ENCODE measurements at places on chromosomes 6 and 20. TPM values are rescaled to one million over a fixed set of nuclear protein-coding genes. Genes with fewer than 3 reads are reported as not detected.

- no peak for DNase-seq
- H3K4me1 ChIP-seq: no peaks in the 10 kb centered on the region
- no peaks in the 10 kb centered on the region for H3K36me3 ChIP-seq
- H3K27ac ChIP-seq: no peak overlapping the region
Measured at GRCh38 chr20:33233129-33233774, 2.5 kb upstream of the BPIFA1 start.

- DNase-seq: peak; percentile 93
- peak within 1 kb of the TSS; percentile 87 for H3K4me3 ChIP-seq
- no peaks in the 10 kb centered on the region for H3K27me3 ChIP-seq
- peak within 1 kb of the TSS; percentile 94 for H3K27ac ChIP-seq
Measured at GRCh38 chr6:157823001-157823527, at the start of gene SNX9. SNX9 (plus strand) TSS chr6:157823246; CDS start chr6:157823435, 189 bp downstream.

- H3K27me3 ChIP-seq: no peaks in the 10 kb centered on the region
- no peaks in the 10 kb centered on the region for H3K4me1 ChIP-seq
- no peaks in the 10 kb centered on the region for H3K36me3 ChIP-seq
- no peak overlapping the region for H3K4me3 ChIP-seq
Measured at GRCh38 chr6:30258204-30258603, 45.0 kb upstream of the TRIM26 start.

GRCh38 chr6:109720311-109720710, 29.2 kb downstream of the FIG4 start:
- H3K27ac ChIP-seq: no peak overlapping the region
- no peaks in the 10 kb centered on the region for H3K27me3 ChIP-seq
- H3K36me3 ChIP-seq: no peaks in the 10 kb centered on the region

GRCh38 chr20:62838128-62838891, 21.5 kb downstream of the COL9A3 start:
- no peaks in the 10 kb centered on the region for H3K27me3 ChIP-seq
- no peaks in the 10 kb centered on the region for H3K36me3 ChIP-seq
- no peak overlapping the region for H3K27ac ChIP-seq
- no peaks in the 10 kb centered on the region for H3K4me1 ChIP-seq
- peak; percentile 67 for DNase-seq

DNA sequence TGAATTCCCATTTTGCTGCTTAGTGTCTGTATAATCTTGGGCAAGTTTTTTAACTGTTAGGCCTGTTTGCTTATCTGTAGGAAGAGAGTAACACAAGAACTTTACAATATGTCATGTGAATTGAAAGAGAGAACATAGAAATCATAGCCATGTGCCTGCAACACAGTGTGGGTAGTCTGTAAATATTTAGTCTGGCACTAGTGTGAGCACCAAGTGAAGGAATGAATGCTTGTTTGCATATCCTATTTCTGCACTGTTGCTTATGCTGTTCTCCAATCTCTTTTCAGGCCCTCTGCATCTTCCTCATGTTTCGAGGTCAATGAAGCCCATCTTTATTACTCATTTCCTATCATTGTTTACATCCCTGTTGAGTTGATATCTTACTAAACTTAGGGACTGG, 49.2 kb downstream of the CBFA2T2 start:
- no peak for DNase-seq
- H3K36me3 ChIP-seq: no peaks in the 10 kb centered on the region
- H3K27me3 ChIP-seq: no peaks in the 10 kb centered on the region
- no peaks in the 10 kb centered on the region for H3K4me1 ChIP-seq

DNA sequence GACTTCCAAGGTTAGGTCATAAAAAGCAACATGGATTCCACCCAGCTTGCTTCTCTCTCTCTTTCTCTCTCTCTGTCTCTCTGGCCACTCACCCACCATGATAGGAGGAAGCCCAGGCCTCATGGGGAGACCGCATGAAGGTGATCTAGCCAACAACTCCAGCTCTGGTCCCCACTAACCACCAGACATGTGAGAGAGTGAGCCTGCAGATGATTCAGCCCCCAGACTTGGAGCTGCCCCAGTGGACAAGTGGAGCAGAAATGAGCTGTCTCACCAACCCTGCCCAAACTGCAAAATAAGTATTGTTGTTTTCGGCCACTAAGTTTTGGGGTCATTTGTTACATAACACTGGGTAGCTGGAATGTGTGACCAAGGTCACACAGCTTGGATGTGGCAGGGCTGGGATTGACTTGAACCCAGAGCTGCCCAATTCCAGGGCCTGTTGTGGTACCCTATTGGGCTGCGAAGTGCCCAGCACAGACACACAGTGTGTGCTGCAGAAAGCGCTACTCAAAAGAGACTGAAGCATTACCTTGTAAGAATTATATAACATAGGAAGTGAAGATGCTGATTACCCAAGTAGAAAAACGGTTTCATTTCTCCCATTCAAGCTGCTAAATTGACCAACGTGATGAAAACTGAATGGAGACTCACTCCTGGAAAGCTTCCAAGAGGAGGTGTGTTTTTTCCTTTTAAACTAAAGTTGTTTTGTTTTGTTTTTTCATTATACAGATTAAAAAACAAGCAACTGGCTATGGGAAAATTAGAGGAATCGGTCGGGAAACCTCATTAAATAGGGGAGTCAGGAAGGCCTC, 9.1 kb upstream of the TLDC2 start:
- no peaks in the 10 kb centered on the region for H3K4me1 ChIP-seq
- no peak for DNase-seq
- H3K4me3 ChIP-seq: no peak overlapping the region
- no peaks in the 10 kb centered on the region for H3K27me3 ChIP-seq

- H3K27ac ChIP-seq: no peak overlapping the region
- H3K36me3 ChIP-seq: no peaks in the 10 kb centered on the region
- DNase-seq: no peak
- H3K4me1 ChIP-seq: no peaks in the 10 kb centered on the region
Measured at GRCh38 chr6:71579902-71580301, 291.3 kb downstream of the OGFRL1 start.

GRCh38 chr20:1637755-1638154, 17.9 kb upstream of the SIRPB1 start:
- H3K4me3 ChIP-seq: no peak overlapping the region
- H3K4me1 ChIP-seq: no peaks in the 10 kb centered on the region
- no peak overlapping the region for H3K27ac ChIP-seq
- no peaks in the 10 kb centered on the region for H3K36me3 ChIP-seq
- no peaks in the 10 kb centered on the region for H3K27me3 ChIP-seq

- no peaks in the 10 kb centered on the region for H3K27me3 ChIP-seq
- no peak overlapping the region for H3K4me3 ChIP-seq
- no peaks in the 10 kb centered on the region for H3K4me1 ChIP-seq
- H3K36me3 ChIP-seq: no peaks in the 10 kb centered on the region
- H3K27ac ChIP-seq: no peak overlapping the region
Measured at GRCh38 chr6:7939184-7939863, 28.7 kb upstream of the TXNDC5 start.

- H3K27ac ChIP-seq: peak overlapping the region; percentile 100
- no peak for DNase-seq
- no peaks in the 10 kb centered on the region for H3K27me3 ChIP-seq
- H3K4me3 ChIP-seq: no peak overlapping the region
Measured at GRCh38 chr20:10609770-10610169, 64.0 kb downstream of the JAG1 start.

DNA sequence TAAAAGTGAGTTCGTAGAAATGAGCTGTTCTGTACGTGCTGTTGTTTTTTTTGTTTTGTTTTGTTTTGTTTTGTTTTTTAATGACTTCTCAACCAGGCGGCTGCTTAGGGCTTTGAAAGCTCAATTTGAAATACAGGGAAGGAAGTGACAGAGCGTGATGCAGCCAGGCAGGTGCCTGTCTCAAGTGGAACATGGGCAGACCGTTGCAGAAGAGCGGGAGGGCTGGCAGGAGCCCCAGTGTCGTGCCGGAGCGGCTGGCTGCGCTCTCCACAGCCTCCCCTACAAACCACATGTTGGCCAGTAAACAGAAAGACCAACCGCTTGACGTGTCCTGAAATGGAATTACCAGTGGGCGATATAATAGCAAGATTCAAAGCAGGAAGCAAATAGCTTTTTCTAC, 164.9 kb upstream of the RREB1 start:
- no peaks in the 10 kb centered on the region for H3K4me1 ChIP-seq
- no peaks in the 10 kb centered on the region for H3K36me3 ChIP-seq
- no peaks in the 10 kb centered on the region for H3K27me3 ChIP-seq
- no peak overlapping the region for H3K27ac ChIP-seq

DNA sequence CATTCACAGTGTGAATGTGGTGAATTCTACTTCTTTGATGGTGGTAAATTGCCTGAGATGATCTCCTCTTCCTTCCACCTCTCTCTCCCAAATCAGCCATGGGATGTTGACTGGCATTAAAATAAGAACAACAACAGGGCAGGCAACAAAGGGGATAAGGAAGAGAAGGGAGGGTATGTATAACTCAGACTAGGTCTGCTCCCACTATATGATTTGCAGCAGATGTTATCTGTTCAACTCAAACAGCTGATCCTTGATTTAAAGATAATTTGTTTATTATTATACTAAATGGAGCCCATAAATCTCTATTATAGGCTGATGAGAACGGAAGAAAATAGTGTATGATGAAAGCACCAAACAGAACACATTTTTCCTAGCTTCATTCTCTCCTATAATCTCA, 262.0 kb downstream of the BTBD3 start:
- no peaks in the 10 kb centered on the region for H3K27me3 ChIP-seq
- H3K4me3 ChIP-seq: no peak overlapping the region
- no peak overlapping the region for H3K27ac ChIP-seq
- no peaks in the 10 kb centered on the region for H3K36me3 ChIP-seq
- no peak for DNase-seq

DNA sequence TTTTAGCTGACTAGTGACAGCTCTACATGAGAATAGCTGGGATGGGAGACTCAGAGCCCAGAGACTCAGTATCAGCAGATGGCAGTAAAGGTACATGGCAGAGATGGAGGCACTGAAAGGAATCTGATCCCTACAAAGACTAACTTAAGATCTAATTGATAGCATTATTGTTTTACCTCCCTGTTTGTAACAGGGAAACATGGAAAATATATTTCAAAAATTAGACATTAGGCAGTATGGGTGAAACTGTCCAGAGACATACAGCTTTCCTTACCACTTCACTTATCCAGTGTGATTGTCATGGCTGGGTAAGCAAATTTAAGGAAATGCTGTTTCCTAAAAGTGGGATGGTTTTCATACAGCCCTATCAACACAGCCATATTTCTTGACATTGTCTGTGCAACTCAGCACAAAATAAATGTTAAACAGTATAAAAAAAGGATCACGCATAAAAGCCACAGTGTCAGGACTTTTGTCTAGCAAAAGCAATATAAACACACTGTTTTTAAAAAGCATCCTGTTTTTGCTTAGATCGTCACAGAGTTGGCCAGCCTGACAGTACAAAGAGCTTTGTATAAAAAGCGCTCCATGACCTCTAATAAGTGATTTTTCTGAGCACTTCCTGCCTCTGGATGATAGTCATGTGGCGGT, 376.9 kb downstream of the PHF3 start:
- H3K36me3 ChIP-seq: no peaks in the 10 kb centered on the region
- DNase-seq: no peak
- no peaks in the 10 kb centered on the region for H3K27me3 ChIP-seq
- no peak overlapping the region for H3K4me3 ChIP-seq
- H3K4me1 ChIP-seq: no peaks in the 10 kb centered on the region
- no peak overlapping the region for H3K27ac ChIP-seq

- H3K4me3 ChIP-seq: no peak overlapping the region
- DNase-seq: no peak
- no peaks in the 10 kb centered on the region for H3K27me3 ChIP-seq
- no peaks in the 10 kb centered on the region for H3K36me3 ChIP-seq
- H3K27ac ChIP-seq: no peak overlapping the region
Measured at GRCh38 chr20:634148-634925, 18.7 kb downstream of the SRXN1 start.

GRCh38 chr6:118859517-118860064, 34.4 kb upstream of the ASF1A start:
- no peaks in the 10 kb centered on the region for H3K36me3 ChIP-seq
- no peak overlapping the region for H3K4me3 ChIP-seq
- H3K27ac ChIP-seq: no peak overlapping the region
- H3K27me3 ChIP-seq: no peaks in the 10 kb centered on the region
- peaks cover 2% of the 10 kb centered on the region for H3K4me1 ChIP-seq
- no peak for DNase-seq

- no peaks in the 10 kb centered on the region for H3K36me3 ChIP-seq
- no peak for DNase-seq
- no peak overlapping the region for H3K4me3 ChIP-seq
- no peaks in the 10 kb centered on the region for H3K27me3 ChIP-seq
- H3K4me1 ChIP-seq: no peaks in the 10 kb centered on the region
Measured at GRCh38 chr6:44629636-44630035, 242.1 kb downstream of the CDC5L start.

- DNase-seq: no peak
- H3K4me3 ChIP-seq: no peak overlapping the region
- H3K27ac ChIP-seq: peak overlapping the region; percentile 74
- H3K27me3 ChIP-seq: no peaks in the 10 kb centered on the region
- peaks cover 3% of the 10 kb centered on the region for H3K4me1 ChIP-seq
- peaks cover 8% of the 10 kb centered on the region for H3K36me3 ChIP-seq
Measured at GRCh38 chr6:17850281-17850680, 137.2 kb downstream of the KIF13A start.

DNA sequence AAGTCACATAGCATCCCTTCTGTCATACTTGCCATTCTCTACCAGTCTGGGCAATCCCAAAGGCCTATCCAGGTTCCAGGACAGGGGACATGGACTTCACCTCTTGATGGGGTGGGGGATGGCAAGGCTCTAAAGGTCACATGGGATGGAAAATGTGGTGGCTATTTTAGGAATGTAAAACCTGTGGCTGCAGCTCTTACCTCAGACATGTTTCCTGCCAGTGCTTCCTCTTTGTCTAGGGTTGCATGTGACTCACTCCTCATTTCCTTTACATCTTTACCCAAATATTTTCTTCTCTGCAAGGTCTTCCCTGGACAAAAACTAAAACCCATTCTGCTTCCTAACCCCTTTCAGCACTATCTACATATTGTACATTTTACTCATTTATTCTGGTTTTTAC, 135.7 kb downstream of the BTBD3 start:
- no peak for DNase-seq
- H3K27ac ChIP-seq: no peak overlapping the region
- no peaks in the 10 kb centered on the region for H3K4me1 ChIP-seq

GRCh38 chr6:13654496-13654895, 39.4 kb downstream of the NOL7 start:
- no peak overlapping the region for H3K4me3 ChIP-seq
- no peaks in the 10 kb centered on the region for H3K36me3 ChIP-seq
- no peak overlapping the region for H3K27ac ChIP-seq
- no peaks in the 10 kb centered on the region for H3K27me3 ChIP-seq
- no peaks in the 10 kb centered on the region for H3K4me1 ChIP-seq
- DNase-seq: no peak

- H3K27ac ChIP-seq: no peak overlapping the region
- no peak overlapping the region for H3K4me3 ChIP-seq
- H3K4me1 ChIP-seq: no peaks in the 10 kb centered on the region
- peak; percentile 68 for DNase-seq
- H3K27me3 ChIP-seq: no peaks in the 10 kb centered on the region
- no peaks in the 10 kb centered on the region for H3K36me3 ChIP-seq
Measured at GRCh38 chr20:62740286-62741141, 31.9 kb downstream of the NTSR1 start.

Gene DEFB113
- total RNA-seq: not detected

Gene CRIP3
- total RNA-seq: 2.2 TPM

Gene SPTLC3
- total RNA-seq: 4.1 TPM

Gene HLA-DQA2
- total RNA-seq: 2.2 TPM

Gene MYCT1
- 11.9 TPM for total RNA-seq

Gene PDYN
- total RNA-seq: not detected

Gene TNFAIP3
- total RNA-seq: 40.2 TPM

Gene GGTLC1
- not detected for total RNA-seq

Gene CST4
- total RNA-seq: not detected

All from aorta (tissue), 5 donors.